ENCODE measurements at places on chromosomes 5 and 9.
A peak's percentile ranks its signal among the peaks of the same experiment; 100 is the strongest.

DNA sequence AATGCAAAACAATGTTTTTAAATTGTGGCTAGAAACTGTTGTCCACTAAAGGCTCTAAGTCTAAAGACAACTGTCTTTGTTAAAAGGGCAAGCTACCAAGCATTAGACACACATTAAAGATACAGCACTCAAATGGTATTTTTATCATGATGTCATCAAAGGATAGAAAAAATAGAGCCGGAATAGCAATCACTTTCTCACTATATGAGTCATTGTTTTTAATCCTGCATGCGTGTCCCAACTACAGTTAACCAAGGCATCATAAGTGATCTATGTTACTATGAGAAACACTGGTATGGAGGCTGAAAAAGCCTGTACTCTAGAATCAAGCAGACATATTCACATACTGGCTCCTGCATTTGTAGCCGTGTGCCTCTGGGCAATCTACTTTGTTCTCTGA is 1.9 kb upstream of the PJA2 start:
- peak; percentile 74 for DNase-seq

DNA sequence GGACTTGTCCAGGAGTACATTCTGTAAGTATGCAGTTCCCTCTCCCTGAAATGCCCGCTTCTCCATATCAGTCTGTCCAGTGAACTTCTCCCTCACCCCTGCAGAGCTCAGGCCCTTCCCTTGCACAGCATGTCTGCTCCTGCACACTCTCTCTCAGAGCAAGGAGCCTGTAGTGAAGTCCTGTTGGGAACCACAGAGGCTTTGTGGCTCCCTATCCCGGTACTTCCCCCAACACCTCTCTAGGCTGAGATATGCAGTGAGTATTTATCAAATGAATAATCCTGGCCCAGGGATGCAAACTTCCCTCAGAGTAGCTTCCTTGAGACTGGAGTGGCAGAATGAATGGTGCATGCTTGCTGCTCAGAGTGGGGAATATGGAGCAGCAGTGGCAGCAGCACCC is 48.8 kb downstream of the POC5 start:
- DNase-seq: no peak

GRCh38 chr5:74863726-74864125 is 2.5 kb downstream of the FAM169A start:
- no peak for DNase-seq

DNA sequence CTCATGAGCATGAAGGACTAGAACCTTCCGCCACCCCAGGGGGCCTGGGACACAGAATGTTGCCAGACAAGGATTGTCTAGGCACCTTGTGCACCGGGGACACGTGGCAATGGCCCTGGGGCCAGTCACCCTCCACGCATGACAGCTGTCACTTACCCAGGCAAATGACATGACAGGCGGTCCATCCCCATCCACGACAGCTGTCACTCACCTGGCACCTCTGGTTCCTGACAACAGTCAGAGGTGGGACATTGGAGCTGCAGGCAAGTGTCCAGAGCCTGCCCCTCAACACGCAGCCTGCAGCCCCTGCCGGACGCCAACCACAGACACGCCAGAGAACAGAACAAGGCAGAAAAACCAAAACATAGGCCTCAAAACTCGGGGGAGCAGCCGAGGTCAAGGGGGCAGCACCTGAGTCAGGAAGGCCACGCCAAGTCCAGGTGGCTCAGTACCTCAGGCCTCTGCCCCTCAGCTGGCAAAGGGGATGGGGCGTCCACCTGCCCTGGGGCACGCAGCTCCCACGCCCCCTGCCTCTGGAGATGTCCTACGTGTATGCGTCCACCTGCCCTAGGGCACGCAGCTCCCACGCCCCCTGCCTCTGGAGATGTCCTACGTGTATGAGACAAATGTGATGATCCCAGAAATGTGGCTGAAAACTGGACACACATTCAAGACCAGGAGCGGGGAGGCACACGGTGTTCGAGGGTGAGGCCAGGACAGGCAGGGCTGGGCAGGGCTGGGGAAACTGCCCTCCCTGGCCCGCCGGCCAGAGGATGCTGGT is 14.5 kb downstream of the VAV2 start:
- DNase-seq: no peak

DNA sequence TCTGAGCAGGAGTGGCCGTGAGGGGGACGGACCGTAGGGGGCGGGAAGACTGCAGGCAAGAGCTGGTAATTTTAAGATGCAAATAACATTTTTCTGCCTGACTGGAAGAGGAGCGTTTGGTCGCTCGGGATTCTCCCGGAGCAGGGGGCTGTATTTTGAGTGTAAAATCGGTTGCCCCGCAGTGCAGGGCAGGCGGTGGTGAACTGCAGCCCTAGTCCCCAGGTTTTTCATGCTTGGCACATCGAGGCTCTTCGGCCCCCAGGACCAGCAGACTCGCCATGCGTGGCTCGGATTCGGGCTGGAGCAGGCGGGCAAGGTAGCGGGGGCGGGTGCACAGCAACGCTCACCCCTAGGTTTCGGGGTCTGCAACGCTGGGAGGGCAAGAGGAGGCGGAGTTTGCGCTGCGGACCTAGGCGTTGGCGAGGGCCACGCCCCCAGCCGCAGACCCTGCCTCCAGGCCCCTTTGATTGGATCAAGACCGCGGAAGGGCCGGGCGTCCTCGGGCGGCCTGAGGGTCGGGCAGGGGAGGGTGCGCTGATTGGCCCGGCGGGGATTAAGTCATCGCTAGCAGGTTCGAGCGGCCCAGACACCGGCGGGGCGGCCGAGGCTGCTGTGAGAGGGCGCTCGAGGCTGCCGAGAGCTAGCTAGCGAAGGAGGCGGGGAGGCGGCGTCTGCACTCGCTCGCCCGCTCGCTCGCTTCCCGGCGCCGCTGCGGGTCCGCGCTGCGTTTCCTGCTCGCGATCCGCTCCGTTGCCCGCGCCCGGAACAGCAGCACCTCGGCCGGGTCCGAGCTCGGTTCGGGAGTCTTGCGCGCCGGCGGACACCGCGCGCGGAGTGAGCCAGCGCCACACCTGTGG is at the start of gene ARHGAP26:
Gene ARHGAP26 (plus strand): TSS at position 585 of the 857 bp plus-strand sequence. CDS start 385 bp downstream, outside the sequence.
- peak; percentile 94 for DNase-seq

- no peak for DNase-seq
Observed at GRCh38 chr9:21592063-21592338, 109.9 kb upstream of the IFNE start.

DNA sequence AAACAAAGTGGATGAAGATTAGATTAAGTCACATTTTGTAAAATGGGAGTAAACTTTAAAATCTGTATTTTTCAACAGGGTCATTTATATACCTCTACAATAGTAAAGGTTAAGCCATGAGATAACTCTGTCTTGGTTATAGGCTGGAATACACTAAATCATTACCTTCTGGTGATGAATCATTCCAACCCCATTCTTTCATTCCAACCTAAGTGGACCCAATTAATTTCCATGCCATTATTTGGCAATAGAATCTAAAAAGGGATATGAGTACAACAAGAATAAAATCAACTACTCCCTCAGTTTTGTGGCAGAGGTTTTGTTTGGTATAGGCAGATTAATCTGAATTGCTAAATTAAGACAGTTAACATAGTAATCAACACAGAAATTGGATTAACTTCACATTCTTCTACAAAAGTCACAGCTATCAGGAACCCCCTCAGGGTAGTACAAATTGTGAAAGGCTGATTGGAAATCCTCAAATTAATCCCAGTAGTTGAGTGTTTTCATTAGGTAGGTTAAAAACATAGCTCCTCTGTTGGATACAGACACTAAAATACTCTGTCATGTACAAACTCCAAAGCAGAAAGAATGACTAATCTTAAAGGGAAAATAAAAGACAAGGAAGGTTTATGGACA is 54.2 kb downstream of the ELAVL2 start:
- DNase-seq: no peak

Data from ACHN (cell line).